ENCODE measurements at places on chromosomes 4 and X.

DNA sequence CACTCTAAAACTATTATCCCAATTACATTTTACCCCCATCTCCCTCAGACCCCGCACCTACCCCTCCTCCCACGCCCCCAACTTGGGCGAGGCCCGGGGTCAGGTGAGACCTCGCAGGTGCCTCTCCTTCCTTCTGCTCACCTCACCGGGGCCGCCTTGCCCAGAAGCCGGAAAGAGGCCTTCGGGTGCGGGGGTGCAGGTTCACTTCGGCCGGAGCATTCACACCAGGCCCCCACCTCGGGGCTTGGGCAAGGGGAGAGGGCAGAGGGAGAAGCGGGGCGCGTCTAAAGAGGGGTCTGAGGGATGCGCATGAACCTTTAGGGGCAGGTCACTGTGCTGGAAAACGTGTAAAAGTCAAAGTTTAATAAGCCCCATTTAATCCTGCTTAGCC, 427 bp downstream of the ZNF182 start:
- DNase-seq, result peak; percentile 11

GRCh38 chr4:114019276-114019968, 40.0 kb upstream of the ARSJ start:
- DNase-seq, result no peak

DNA sequence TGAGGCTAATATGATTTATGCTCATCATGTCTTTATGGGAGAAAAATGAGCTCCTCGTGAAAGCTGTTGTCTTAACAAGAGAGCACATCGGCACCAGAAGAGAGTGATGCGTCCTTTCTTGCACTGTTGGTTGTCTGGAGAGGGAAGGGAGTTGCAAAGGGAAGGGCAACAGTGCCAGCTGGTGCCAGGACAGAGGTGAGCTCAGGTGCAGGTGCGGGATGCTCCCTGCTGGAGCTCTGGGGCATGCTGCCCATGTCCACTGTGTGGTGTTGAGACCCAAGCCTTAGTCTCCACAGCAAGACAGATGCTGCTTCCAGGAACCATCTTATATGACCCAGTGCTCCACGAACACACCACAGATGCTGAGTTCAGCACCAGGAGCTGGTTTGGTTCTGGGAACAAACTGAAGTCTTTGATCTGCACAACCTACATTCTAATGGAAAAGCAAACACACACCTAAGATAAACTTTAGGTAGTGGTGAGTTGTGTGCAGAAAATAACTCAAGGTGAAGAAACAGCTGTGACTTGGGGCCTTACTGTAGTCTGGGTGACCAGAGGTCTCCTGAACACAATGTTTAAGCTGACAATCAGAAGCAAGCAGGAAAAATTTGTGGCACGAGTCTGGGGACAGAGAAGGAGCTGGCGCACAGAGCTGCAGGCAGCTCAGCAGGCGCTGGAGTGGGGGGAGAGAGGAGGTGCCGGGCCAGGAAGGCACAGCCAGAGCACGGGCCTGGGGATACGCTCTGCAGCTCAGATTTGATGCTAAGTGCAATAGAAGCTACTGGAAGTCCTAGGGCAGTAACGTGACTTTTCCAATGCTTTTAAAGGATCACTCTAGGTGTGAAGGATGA, 73.2 kb downstream of the HAUS3 start:
- no peak for DNase-seq

- DNase-seq, result no peak
These were observed 279.4 kb downstream of the TMA16 start for GRCh38 chr4:163773940-163774339.

GRCh38 chrX:39855748-39856129, 242.0 kb downstream of the BCOR start:
- peak; percentile 87 for DNase-seq

DNA sequence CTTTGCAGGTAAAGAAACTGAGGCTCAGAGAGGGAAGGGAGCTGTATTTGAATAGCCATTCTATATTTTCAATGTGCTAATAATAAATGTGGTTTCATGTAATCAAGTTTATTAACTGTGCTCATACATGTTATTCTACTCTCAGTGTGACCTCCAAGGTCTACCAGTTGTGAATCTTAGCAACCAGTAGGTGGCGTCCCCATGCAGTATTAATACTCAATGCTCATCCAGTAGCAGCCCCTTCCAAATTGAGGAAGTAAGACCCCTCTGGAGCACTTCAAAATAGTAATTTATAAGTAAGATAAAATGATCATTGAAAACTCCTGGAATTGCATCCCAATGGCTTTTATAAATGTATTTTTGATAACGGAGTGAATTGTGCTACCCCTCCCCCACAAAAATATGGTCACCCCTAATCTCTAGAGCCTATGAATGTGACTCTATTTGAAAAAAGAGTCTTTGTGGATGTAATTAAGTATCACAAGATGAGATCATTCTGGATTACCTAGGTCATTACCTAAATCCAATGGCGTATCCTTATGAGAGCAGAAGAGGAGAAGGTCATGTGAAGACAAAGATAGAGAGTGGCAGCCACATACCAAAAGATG, 20.4 kb upstream of the SEPSECS start:
- DNase-seq, result peak; percentile 42
